Activated T-cell treated with anti-CD3 and anti-CD28 coated beads, Interleukin-2, amount 50 U/mL, for 72 hours (primary cell): ENCODE measurements at places on chromosomes 12 and 14. TPM values are rescaled to one million over a fixed set of nuclear protein-coding genes. Genes with fewer than 3 reads are reported as not detected.

Gene TCL1A
- 1.3 TPM for total RNA-seq

- no peaks in the 10 kb centered on the region for H3K36me3 ChIP-seq
- no peak overlapping the region for H3K4me3 ChIP-seq
- no peaks in the 10 kb centered on the region for H3K27me3 ChIP-seq
Measured at GRCh38 chr14:44404036-44404435, 103.0 kb downstream of the FSCB start.

Gene SALL2
- total RNA-seq: 5.3 TPM

Gene NRXN3
- total RNA-seq: not detected

- H3K36me3 ChIP-seq: no peaks in the 10 kb centered on the region
- no peak overlapping the region for H3K4me3 ChIP-seq
- H3K27me3 ChIP-seq: no peaks in the 10 kb centered on the region
- H3K27ac ChIP-seq: no peak overlapping the region
Measured at GRCh38 chr12:59859171-59859510, 263.3 kb downstream of the SLC16A7 start.

GRCh38 chr12:24012528-24012927 lies 63.1 kb upstream of the SOX5 start:
- no peak overlapping the region for H3K27ac ChIP-seq
- no peaks in the 10 kb centered on the region for H3K36me3 ChIP-seq
- no peaks in the 10 kb centered on the region for H3K27me3 ChIP-seq
- no peak for DNase-seq
- H3K4me1 ChIP-seq: no peaks in the 10 kb centered on the region

DNA sequence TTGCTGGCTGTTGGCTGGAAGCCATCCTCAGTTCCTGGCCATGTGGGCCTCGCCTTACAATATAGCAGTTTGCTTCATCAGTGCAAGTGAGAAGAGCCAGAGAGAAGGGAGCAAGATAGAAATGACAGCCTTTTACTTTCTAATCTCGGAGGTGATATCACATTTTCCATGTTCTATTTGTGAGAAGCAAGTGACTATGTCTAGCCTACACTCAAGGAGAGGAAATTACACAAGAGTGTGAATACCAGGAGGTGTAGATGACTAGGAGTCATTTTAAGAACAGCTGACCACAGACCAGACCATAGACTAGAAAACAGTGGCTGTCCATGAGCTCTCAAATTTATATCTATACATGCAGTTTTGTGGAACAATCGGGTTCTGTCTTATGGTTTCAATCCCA lies 163.0 kb upstream of the NRXN3 start:
- no peak overlapping the region for H3K27ac ChIP-seq
- peaks cover 11% of the 10 kb centered on the region for H3K36me3 ChIP-seq
- DNase-seq: no peak
- peaks cover 16% of the 10 kb centered on the region for H3K27me3 ChIP-seq
- H3K4me3 ChIP-seq: no peak overlapping the region
- peaks cover 15% of the 10 kb centered on the region for H3K4me1 ChIP-seq

GRCh38 chr14:22735096-22735495 lies 31.4 kb upstream of the OXA1L start:
- no peak overlapping the region for H3K27ac ChIP-seq
- no peak overlapping the region for H3K4me3 ChIP-seq
- DNase-seq: no peak
- peaks cover 20% of the 10 kb centered on the region for H3K4me1 ChIP-seq
- peaks cover 6% of the 10 kb centered on the region for H3K27me3 ChIP-seq

GRCh38 chr12:109611223-109611622 lies 37.6 kb downstream of the MVK start:
- no peaks in the 10 kb centered on the region for H3K4me1 ChIP-seq
- DNase-seq: no peak
- H3K4me3 ChIP-seq: no peak overlapping the region
- H3K27me3 ChIP-seq: peaks cover 41% of the 10 kb centered on the region
- no peak overlapping the region for H3K27ac ChIP-seq
- no peaks in the 10 kb centered on the region for H3K36me3 ChIP-seq

Gene RPS6KL1
- 6.7 TPM for total RNA-seq

- no peak overlapping the region for H3K27ac ChIP-seq
- H3K27me3 ChIP-seq: no peaks in the 10 kb centered on the region
- H3K4me3 ChIP-seq: no peak overlapping the region
- no peak for DNase-seq
- no peaks in the 10 kb centered on the region for H3K4me1 ChIP-seq
- no peaks in the 10 kb centered on the region for H3K36me3 ChIP-seq
Measured at GRCh38 chr12:58950739-58951100, 30.4 kb upstream of the LRIG3 start.

Gene CCDC88C
- total RNA-seq: 111 TPM
